ENCODE measurements at places on chromosomes 12 and 14.

DNA sequence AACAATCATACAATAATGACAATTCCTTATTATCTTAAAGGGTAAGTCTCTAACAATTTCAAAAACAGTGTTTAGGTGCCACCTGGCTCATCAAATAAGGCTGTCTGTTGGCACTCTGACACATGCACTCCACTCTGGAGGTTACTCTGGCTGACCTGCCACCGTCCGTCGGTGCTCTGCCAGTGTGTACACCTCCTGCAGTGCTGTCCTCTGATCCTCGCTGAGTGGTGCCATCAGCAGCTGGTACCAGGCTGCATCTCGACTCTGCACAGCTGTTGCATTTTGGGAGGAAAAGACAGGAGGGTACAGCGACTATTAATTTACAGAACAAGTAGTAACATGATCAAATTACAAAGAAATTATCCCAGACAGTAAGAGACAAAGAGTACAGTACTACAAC is 63.9 kb downstream of the IPO8 start:
- no peak for DNase-seq

DNA sequence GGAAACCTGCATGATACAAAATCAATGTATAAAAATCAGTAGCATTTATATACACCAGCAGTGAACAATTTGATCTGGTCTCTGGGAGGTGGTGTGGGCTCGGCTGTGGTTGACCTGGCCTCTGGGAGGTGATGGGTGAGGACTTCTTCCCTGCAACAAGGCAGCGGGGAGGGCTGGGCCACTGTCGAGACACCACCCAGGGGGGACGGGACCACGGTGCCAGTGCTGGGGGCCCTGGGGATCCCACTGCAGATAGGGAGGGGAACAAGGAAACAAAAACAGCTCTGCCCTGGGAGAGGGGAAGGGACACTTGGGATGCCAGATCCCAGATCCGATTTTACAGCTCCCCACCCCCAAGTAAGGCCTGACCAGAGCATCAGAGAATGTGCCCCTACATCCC is 189.6 kb upstream of the SFSWAP start:
- no peak for DNase-seq

- DNase-seq, result no peak
These were observed 10.0 kb upstream of the GPR19 start for GRCh38 chr12:12705838-12706520.

- DNase-seq, result peak; percentile 9
These were observed 13.3 kb downstream of the SLC15A4 start for GRCh38 chr12:128810182-128811127.

DNA sequence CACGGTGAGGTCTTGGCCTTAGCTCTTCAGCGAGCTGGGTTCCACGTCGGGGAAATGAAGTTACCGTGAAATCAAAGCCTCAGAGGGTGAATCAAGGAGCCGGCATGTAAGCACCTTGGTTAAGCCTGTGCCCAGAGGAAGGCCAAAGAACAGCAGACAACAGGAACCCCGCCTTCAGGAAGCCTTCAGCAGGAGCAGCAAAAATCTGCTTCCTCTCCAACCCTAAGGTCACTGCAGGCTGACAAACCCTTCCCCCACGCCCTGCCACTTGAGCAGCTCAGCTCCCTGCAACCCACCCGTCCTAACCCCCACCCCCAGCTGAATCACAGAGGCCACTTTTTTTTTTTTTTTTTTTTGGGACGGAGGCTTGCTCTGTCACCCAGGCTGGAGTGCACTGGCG is 72.9 kb upstream of the LTA4H start:
- no peak for DNase-seq

DNA sequence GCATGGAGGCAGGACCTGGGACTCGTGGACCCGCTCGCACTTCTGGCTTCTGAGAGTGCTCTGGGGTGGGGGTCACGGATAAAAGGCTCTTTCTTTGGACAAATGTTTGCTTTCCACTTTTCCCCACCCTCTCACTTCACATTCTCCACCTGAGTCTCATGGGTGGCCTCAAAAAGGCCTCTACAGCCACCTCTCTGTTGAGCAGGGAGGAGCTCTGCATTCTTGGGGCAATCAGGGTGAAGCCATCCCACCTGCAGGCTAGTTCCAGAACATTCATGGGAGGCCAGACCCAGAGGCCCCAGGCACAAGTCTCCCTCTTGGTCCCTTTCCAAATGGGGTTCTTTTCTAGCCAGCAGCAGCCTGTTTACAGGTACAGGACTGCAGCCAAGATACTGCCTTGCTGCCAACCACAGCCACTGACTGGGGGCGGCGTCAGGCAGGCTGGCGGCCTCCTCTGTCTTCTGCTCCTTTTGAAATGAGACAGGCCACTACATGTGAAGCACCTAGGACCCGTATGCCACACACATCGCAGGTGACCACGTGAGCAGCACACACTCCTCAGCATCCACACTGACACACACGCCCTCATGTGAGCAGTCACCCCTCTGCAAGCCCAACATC is 18.2 kb upstream of the CEBPE start:
- no peak for DNase-seq

All from NK-92 treated with Interleukin-12 subunit alpha and Interleukin-12 subunit beta, amount 100 ng/mL, for 24 hours (cell line).